Transverse colon (tissue), 4 donors: ENCODE measurements at places on chromosomes 6 and 20. TPM values are rescaled to one million over a fixed set of nuclear protein-coding genes. Genes with fewer than 3 reads are reported as not detected.
A peak's percentile ranks its signal among the peaks of the same experiment; 100 is the strongest.

DNA sequence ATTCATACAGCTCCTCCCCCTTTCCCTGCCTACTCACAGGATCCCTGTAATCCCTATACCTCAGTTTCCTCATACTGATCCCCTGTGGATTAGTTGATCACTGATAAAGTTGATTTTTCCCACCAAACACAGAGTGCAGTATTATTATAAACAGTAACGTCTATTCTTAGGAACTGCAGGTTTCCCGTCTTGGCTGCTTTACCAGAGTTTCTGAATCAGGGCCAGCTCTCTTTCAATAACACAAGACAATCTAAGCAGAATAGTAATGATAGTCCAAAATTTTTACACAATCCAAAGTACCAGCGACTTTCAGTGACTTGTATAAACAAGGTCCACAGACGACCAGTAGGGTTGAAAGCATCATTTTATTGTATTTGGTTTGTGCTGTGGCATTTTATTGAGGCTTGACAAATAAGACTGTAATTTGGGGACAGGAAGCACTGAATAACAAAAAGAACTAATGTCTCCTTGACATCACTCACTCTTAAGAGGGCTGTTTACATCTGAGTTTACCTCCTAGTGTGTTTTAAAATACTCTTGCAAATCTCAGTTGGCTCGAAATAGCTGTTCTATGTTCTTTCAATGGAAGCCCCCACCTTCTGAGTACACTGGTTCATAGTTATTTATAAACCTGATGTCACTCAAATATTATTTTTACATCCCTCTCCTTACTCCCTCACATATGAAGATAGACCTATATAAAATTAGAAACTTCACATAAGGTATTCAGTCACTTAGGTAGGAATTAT, 6.1 kb upstream of the JARID2 start:
- peaks cover 16% of the 10 kb centered on the region for H3K4me1 ChIP-seq
- DNase-seq: no peak
- no peaks in the 10 kb centered on the region for H3K27me3 ChIP-seq
- no peaks in the 10 kb centered on the region for H3K36me3 ChIP-seq
- H3K4me3 ChIP-seq: no peak overlapping the region

Gene KCNK16
- total RNA-seq: not detected

DNA sequence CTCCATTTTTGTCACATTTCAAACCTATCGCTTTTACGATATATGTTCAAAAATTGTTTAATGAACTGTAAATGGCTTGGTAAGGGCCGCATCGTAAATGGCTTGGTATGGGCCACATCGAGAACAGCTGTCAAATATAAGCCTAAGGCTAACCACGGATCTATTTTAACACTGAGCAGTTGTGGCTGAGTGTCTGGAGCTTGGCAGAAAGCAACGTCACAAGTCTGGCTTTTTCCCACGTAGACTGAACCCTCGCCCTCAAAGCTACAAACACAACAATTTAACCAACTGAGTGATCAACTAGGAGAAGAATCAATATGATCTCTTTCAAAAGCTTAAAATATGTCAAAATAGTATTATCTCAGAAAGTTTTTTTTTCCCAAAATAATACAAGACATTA, 71.4 kb upstream of the PRSS16 start:
- peaks cover 5% of the 10 kb centered on the region for H3K4me1 ChIP-seq
- H3K36me3 ChIP-seq: no peaks in the 10 kb centered on the region
- no peak overlapping the region for H3K27ac ChIP-seq
- H3K27me3 ChIP-seq: no peaks in the 10 kb centered on the region

- no peak overlapping the region for H3K4me3 ChIP-seq
- no peaks in the 10 kb centered on the region for H3K36me3 ChIP-seq
- no peaks in the 10 kb centered on the region for H3K4me1 ChIP-seq
- no peak overlapping the region for H3K27ac ChIP-seq
- no peaks in the 10 kb centered on the region for H3K27me3 ChIP-seq
These were observed 275.9 kb upstream of the PRND start for GRCh38 chr20:4445784-4446183.

DNA sequence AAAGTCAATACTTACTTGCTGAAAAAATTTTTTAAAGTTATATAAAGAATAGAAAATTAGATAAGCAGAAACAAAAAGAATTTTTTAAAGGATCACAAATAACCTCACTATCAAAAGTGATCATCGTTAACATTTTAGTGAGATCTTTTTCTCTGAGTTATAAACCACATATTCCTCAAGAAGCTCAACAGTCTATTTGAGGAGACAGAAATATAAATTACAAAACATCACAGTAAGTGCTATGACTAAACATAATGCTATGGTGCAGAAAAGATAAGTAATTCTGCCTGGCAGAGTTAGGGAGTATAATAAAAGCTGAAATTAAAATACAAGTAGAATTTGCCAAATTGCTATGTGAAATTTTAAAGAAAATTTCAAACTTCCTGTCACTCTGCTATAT, 226.7 kb downstream of the LMBRD1 start:
- H3K36me3 ChIP-seq: no peaks in the 10 kb centered on the region
- no peak for DNase-seq
- H3K27me3 ChIP-seq: no peaks in the 10 kb centered on the region
- H3K4me1 ChIP-seq: no peaks in the 10 kb centered on the region
- H3K4me3 ChIP-seq: no peak overlapping the region

Gene ACTL10
- 1.5 TPM for total RNA-seq

Gene CHMP4B
- 187 TPM for total RNA-seq

- H3K4me3 ChIP-seq: no peak overlapping the region
- no peak for DNase-seq
- H3K36me3 ChIP-seq: no peaks in the 10 kb centered on the region
- no peaks in the 10 kb centered on the region for H3K27me3 ChIP-seq
- no peak overlapping the region for H3K27ac ChIP-seq
- H3K4me1 ChIP-seq: no peaks in the 10 kb centered on the region
These were observed 493.5 kb upstream of the FLRT3 start for GRCh38 chr20:14830899-14831298.

DNA sequence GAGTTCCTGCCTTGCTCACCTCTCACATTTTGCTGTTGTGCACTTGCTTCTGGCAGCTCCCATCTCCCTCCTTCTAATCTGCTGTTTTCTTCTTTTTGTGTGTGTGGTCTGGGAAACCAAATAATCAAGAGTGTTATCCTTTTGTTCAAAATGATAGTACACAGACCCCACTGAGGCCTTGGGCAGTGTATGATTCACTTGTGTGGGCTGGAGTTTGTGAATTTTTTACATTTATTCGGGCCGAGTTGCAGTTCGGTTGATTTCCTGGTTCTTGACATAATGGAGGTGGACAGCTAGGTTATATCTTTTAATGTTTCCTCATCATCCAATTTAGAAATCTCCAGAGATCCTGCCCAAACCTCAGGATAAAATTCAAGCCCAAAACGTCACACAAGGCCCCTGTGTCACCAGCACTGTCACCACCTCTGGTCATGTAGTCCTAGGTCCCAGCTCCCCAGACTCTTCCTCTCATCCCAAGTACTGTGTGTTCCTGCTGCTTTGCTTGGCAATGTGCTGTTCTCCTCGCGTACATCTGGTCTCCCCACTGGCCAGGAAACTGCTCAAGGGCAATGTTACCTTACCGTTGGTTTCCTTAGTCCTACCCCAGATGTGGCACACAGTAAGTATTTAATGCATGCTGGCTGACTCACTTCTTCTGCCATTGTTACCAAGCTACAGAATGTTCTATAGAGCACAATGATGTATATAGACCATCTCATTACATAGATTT, 55.7 kb upstream of the PHACTR2 start:
- no peaks in the 10 kb centered on the region for H3K36me3 ChIP-seq
- H3K4me1 ChIP-seq: no peaks in the 10 kb centered on the region
- no peak for DNase-seq

DNA sequence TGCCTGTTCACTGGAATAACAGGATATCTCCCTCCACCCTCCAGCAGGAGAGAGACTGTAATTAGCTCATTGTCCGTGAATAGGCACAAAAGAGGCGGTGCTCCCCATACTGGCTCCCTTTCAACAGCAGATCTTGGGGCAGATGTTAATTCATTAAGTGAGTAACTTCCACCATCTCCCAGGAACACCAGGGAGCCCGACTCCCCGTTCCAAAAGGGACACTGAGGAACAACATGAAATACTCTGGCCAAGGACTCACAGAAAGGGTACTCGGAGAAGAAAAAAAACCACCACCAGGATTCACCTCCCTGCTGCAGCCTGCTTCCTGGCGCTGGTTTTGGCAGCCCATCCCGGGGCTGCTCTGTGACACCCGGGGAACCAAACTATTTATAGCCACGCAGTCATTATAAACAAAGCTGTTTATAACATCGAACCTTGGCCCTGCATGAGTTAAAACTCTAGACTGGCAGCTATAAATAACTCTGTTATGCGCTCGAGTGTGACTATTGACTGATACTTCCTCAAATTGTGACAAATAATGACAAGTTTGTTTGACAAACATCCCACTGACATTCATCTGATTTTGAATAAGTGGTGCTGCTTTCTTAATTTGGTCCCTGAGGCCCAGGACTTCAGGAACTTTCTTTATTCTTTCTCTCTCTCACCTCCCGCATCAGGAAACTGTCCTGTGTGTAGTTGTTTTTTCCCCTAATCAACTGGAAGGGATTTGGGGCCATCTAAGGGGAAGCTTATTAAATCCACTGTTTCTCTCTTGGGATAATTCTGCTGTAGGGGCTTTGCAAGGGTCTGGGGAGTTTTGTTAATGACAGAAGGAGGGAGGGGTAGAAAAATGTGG, 521.6 kb downstream of the CD83 start:
- H3K36me3 ChIP-seq: no peaks in the 10 kb centered on the region
- no peaks in the 10 kb centered on the region for H3K27me3 ChIP-seq
- H3K27ac ChIP-seq: peak overlapping the region; percentile 21
- peaks cover 11% of the 10 kb centered on the region for H3K4me1 ChIP-seq

DNA sequence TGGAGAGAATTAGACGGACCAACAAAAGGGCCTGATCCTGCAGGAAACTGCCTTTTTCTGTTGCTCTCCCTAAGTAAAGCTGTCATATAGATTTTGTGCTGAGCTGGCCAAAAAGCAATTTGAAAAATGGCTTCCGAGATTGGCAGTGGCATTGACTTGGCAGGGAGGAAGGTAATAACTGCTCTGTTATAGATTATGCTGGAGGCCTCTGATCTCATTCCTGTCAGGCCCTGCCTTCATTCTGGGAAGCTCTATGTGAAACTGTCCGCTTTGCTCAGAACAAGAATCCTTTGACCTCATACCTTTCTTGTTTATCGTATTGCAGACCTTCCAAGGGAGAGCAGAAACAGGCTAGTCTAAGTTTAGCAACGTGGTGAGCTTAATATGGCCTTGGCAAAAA, 234.4 kb downstream of the PHACTR1 start:
- no peaks in the 10 kb centered on the region for H3K36me3 ChIP-seq
- H3K27me3 ChIP-seq: peaks cover 1% of the 10 kb centered on the region
- H3K27ac ChIP-seq: no peak overlapping the region

- no peak overlapping the region for H3K27ac ChIP-seq
- no peak overlapping the region for H3K4me3 ChIP-seq
- H3K36me3 ChIP-seq: no peaks in the 10 kb centered on the region
- H3K4me1 ChIP-seq: peaks cover 15% of the 10 kb centered on the region
- no peak for DNase-seq
These were observed 2.4 kb downstream of the FLRT3 start for GRCh38 chr20:14335052-14335451.

Gene SCUBE3
- 0.40 TPM for total RNA-seq

GRCh38 chr20:63957004-63957689, 931 bp upstream of the UCKL1 start:
- H3K36me3 ChIP-seq: no peaks in the 10 kb centered on the region
- H3K4me3 ChIP-seq: peak overlapping the region; percentile 93

- H3K27ac ChIP-seq: no peak overlapping the region
- no peaks in the 10 kb centered on the region for H3K36me3 ChIP-seq
- H3K27me3 ChIP-seq: no peaks in the 10 kb centered on the region
- no peak overlapping the region for H3K4me3 ChIP-seq
These were observed 106.9 kb upstream of the CCDC28A start for GRCh38 chr6:138666636-138667035.

DNA sequence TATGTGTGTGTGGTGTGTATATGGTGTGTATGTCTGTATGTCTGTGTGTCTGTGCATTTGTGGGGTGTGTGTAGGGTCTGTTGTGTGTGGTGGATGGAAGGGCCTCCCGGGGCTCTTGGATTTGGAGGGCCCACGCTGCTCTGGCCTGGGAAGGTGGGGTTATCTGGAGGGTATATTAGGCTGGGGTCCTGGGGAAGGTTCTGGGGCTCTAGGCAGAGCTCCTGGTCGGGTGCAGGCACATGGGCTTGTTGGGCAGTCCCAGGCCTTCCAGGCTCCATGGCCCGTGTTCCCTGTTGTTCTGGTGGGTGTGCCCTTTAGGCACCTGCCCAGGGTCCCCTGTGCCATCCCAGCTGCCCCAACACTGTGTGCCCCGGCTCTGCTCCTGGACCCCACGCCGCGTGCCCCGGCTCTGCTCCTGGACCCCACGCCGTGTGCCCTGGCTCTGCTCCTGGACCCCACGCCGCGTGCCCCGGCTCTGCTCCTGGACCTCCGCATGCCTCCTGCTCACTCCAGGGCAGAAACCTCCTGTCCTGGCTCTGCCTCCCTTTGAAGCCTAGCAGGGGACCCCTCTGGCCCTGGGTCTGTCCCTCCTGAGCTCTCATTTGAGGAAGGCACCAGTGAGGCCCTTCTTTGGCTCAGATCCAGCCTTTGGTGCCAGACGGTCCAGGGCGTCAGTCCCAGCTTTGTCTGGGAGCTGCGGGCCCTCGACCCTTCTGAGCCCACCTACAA, 10.2 kb upstream of the MYT1 start:
- no peak for DNase-seq
- H3K36me3 ChIP-seq: no peaks in the 10 kb centered on the region
- no peak overlapping the region for H3K27ac ChIP-seq

- no peak overlapping the region for H3K4me3 ChIP-seq
- DNase-seq: no peak
- no peaks in the 10 kb centered on the region for H3K27me3 ChIP-seq
- peaks cover 11% of the 10 kb centered on the region for H3K4me1 ChIP-seq
These were observed 9.4 kb upstream of the ADTRP start for GRCh38 chr6:11788043-11788442.

Gene PAK5
- total RNA-seq: not detected
